A549 treated with Hydrocortisone at 1 μM for 4 hours (cell line): ENCODE measurements at places on chromosomes 6 and 20. TPM values are rescaled to one million over a fixed set of nuclear protein-coding genes. Genes with fewer than 3 reads are reported as not detected.

The INSM1 gene
- total RNA-seq, result not detected in 5 replicates

The NHLRC1 gene
- total RNA-seq, result 1.3 to 2.0 TPM (median 1.8 TPM) in 5 replicates

The PTCRA gene
- not detected in 5 replicates for total RNA-seq

The PACSIN1 gene
- total RNA-seq, result 0.05 to 0.14 TPM (median 0.07 TPM) in 5 replicates

The OXT gene
- total RNA-seq, result not detected in 5 replicates

The SSTR4 gene
- total RNA-seq, result 0.32 to 0.60 TPM (median 0.49 TPM) in 5 replicates

The CCN6 gene
- not detected in 5 replicates for total RNA-seq

The PARD6B gene
- total RNA-seq, result 2.7 to 3.9 TPM (median 3.4 TPM) in 5 replicates

The NFATC2 gene
- total RNA-seq, result 6.7 to 8.6 TPM (median 8.2 TPM) in 5 replicates

The OR2J3 gene
- not detected in 5 replicates for total RNA-seq

The GJA10 gene
- total RNA-seq, result not detected in 5 replicates

The CST1 gene
- 0.67 to 1.7 TPM (median 0.98 TPM) in 5 replicates for total RNA-seq

The HS3ST5 gene
- total RNA-seq, result not detected in 5 replicates

The SMIM26 gene
- 127 to 144 TPM (median 134 TPM) in 5 replicates for total RNA-seq

The ME1 gene
- total RNA-seq, result 35.4 to 44.0 TPM (median 38.4 TPM) in 5 replicates

The CLPSL2 gene
- total RNA-seq, result 0.60 to 1.6 TPM (median 0.66 TPM) in 5 replicates

The PRDM1 gene
- 4.8 to 7.7 TPM (median 6.3 TPM) in 5 replicates for total RNA-seq

The HEY2 gene
- total RNA-seq, result 0.05 to 0.07 TPM (median 0.06 TPM) in 3 of 5 replicates, not detected in the others

The HSPA1L gene
- total RNA-seq, result 1.2 to 2.0 TPM (median 1.6 TPM) in 5 replicates

The OPRL1 gene
- 1.0 to 1.7 TPM (median 1.2 TPM) in 5 replicates for total RNA-seq

The CFAP206 gene
- total RNA-seq, result 0.06 to 0.79 TPM (median 0.47 TPM) in 5 replicates

The DEFB124 gene
- total RNA-seq, result 0.38 to 1.1 TPM (median 0.76 TPM) in 3 of 5 replicates, not detected in the others

The PRELID3B gene
- 53.6 to 74.2 TPM (median 62.1 TPM) in 5 replicates for total RNA-seq

The CRISP3 gene
- not detected in 5 replicates for total RNA-seq

The SLC35D3 gene
- 0.05 to 0.09 TPM (median 0.06 TPM) in 3 of 5 replicates, not detected in the others for total RNA-seq

The ZNF165 gene
- total RNA-seq, result 0.74 to 1.1 TPM (median 0.86 TPM) in 5 replicates

The BFSP1 gene
- 3.8 to 4.6 TPM (median 4.3 TPM) in 5 replicates for total RNA-seq

The RAB44 gene
- total RNA-seq, result 0.02 to 0.07 TPM (median 0.05 TPM) in 3 of 5 replicates, not detected in the others

The TSPYL4 gene
- 2.5 to 4.0 TPM (median 3.0 TPM) in 5 replicates for total RNA-seq

The ATP6V1G2 gene
- 0.46 to 0.93 TPM (median 0.67 TPM) in 5 replicates for total RNA-seq

The RAMACL gene
- 0.08 to 0.16 TPM (median 0.10 TPM) in 5 replicates for total RNA-seq

The STMND1 gene
- not detected in 5 replicates for total RNA-seq

The C6orf132 gene
- total RNA-seq, result 2.7 to 3.3 TPM (median 3.1 TPM) in 5 replicates

The PSORS1C2 gene
- total RNA-seq, result 0.09 TPM in 1 of 5 replicates, not detected in the others

The PTK6 gene
- total RNA-seq, result 2.7 to 3.6 TPM (median 2.9 TPM) in 5 replicates

The C2 gene
- total RNA-seq, result 0.17 to 0.46 TPM (median 0.38 TPM) in 5 replicates

The RIN2 gene
- 22.0 to 23.5 TPM (median 22.8 TPM) in 5 replicates for total RNA-seq

The RHAG gene
- total RNA-seq, result not detected in 5 replicates

The ANKEF1 gene
- 5.8 to 6.7 TPM (median 6.3 TPM) in 5 replicates for total RNA-seq

The DAAM2 gene
- total RNA-seq, result 0.09 to 0.52 TPM (median 0.13 TPM) in 5 replicates
